ENCODE measurements at places on chromosomes 5 and 9. TPM values are rescaled to one million over a fixed set of nuclear protein-coding genes. Genes with fewer than 3 reads are reported as not detected.

OTP gene
- total RNA-seq: 0.24 TPM

KIF4B gene
- total RNA-seq: 0.08 TPM

GBA2 gene
- 14.7 TPM for total RNA-seq

MELK gene
- total RNA-seq: 18.0 TPM

SV2C gene
- not detected for total RNA-seq

IL9 gene
- not detected for total RNA-seq

FAM169A gene
- under 0.01 TPM for total RNA-seq

S1PR3 gene
- 89.6 TPM for total RNA-seq

Data from epithelial cell of alveolus of lung (primary cell).